ENCODE measurements at places on chromosomes 1 and 21.

- DNase-seq = no peak
These were observed 325.9 kb downstream of the RPS6KC1 start for GRCh38 chr1:213376862-213377372.

GRCh38 chr1:67636146-67636545, 48.9 kb upstream of the GADD45A start:
- DNase-seq = no peak

GRCh38 chr21:24881506-24881905, 725.8 kb downstream of the MRPL39 start:
- no peak for DNase-seq

- DNase-seq = no peak
These were observed 23.5 kb downstream of the UBE2T start for GRCh38 chr1:202317941-202318925.

- DNase-seq = no peak
These were observed 103.9 kb downstream of the DPYD start for GRCh38 chr1:97816927-97817326.

GRCh38 chr1:205247130-205247921, 19.6 kb downstream of the TMCC2 start:
- DNase-seq = no peak

GRCh38 chr1:115641762-115642167, at the start of gene VANGL1:
Gene VANGL1 (plus strand): TSS chr1:115641970. CDS start chr1:115651414, 9,444 bp downstream.
- DNase-seq = peak; percentile 14

DNA sequence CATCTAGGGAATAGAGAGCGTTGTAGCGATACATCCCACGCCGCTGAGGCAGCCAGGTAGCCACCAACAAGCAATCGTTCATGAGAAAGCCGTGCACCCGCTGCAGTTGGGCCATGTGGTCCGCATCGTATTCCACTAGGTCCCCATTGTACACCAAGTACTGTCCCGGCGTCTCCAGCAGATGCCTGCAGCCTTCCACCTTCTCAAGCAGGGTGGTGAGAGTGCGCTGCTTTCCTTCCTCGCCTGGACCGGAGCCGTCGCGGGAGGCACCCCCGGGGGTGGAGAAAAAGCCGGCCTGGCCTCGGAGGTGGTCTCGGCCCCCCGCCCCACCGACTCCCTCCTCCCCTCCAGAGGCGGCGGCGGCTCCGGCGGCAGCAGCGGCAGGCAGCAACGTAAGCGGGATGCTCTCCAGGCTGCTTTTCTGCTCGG, 595 bp downstream of the EXOC8 start:
- DNase-seq = no peak

- no peak for DNase-seq
These were observed 31.4 kb downstream of the EPS15 start for GRCh38 chr1:51487628-51488027.

DNA sequence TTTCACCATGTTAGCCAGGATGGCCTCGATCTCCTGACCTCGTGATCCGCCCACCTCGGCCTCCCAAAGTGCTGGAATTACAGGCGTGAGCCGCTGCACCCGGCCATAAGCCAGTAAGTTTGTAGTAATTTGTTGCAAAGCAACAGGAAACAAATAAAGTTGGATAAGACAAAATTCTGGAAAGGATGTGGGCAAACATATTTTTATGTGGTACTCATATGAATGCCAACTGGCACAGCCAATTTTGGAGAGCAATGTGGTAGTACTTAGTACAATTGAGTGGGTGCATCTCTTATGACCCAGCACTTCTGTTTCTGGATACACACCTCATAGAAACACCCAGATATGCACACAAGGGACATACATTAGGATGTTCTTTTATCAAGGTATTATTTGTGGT, 8.4 kb upstream of the IL12RB2 start:
- no peak for DNase-seq

DNA sequence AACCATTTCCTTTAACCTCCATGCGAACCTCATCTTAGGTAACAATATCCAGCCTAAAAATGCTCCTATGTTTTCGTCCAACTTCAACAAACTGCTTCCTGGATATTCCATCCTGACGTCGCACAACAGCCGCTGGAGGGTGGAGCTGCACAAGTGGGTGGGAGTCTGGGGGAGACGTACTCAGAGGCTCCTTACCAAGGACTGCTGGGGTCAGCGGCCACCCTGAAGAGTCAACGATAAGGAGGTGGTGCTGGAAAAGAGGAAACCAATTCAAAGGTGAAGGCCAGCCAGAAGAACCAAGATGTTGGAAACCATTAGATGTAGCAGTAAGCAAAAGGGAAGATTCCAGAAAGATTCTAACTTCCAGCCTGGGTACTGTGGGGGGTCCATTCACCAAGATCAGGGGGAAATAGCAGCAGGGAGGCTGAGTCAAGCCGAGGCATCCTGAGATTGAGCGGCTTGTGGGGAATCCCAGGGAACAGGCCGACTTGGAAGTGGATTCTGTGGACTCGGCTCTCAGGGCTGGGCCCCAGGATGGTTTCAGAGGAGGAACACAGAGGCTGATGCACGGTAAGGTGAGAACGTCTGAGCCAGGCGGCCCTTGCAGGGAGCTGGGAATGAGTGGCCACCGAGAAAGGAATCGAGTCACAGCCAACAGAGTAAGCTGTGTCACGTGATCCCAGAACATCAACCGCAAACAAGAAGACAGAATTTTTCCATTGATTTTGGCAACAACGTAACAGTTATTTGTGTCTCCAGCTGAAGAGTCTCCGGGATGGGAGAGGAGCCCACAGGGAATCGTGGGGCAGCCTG, 375.7 kb downstream of the NPHP4 start:
- DNase-seq = no peak

DNA sequence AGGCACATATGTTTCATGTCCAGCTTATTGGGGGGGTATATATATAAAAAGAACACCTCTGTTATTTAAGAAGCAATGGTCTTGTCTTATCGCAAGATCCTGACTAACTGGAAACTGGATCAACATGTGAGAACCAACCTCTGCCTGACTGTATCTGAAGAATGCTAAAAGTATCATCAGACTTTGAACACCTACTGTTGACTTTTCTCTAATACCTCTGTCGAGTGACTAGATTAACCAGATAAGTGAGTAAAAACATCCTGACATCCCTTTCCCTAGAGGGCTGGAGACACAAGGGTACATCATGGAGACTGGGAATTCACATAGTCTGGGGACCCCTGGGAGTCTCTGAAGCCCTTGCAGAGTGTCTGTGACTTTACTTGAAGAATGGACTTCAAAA, 26.3 kb upstream of the PIGC start:
- no peak for DNase-seq

GRCh38 chr21:42613756-42614155, 39.7 kb upstream of the PDE9A start:
- no peak for DNase-seq
